ENCODE measurements at places on chromosomes 2 and 18. TPM values are rescaled to one million over a fixed set of nuclear protein-coding genes. Genes with fewer than 3 reads are reported as not detected.

ABCG8 gene
- total RNA-seq = not detected

STON1 gene
- 0.89 TPM for total RNA-seq

WDR54 gene
- 75.5 TPM for total RNA-seq

DNA sequence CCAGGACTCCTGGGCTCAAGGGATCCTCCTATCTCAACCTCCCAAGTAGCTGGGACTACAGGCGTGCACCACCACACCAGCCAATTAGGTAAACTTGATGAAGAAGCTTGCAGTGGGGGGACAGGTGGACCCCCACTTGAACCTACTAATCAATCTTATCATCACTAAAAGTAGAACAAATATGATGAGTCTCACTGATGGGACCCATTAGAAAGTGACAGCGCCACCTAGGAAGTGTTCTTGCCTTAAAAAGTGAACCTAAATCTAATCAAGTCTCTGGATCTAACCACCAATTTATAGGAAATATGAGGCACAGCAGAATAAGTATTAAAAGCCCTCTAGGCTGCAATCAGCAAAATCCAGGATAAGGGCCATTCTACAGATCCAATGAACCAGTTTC is 79.2 kb downstream of the BIN1 start:
- no peak for DNase-seq

ABCA12 gene
- total RNA-seq = not detected

DNA sequence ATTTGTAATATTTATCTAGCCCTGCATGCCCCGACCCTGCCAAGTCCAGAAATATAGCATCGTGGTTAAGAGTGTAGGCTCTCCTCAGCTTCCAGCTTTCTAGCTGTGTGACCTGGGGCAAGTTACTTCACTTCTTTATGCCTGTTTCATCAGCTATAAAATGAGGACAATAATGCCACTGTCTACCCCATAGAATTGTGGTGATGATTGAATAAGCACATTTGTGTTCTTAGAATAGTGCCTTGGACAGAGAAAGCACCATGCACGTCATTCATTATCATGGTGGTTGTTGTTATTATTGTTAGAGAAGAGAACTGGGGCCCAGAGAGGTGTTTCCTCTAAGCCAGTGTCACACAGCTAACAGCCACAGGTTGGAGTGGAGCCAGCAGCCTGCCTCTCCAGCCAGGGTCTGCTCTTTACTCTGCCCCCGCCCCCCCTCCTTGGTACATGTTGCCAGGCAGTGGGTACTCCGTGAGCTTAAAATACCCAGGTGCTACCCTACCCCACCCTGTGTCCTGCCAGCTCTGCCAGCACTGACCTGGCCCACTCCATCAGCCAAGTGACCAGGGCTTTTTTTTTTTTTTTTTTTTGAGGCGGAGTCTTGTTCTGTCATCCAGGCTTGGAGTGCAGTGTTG is 202.1 kb downstream of the CTIF start:
- DNase-seq = no peak

- DNase-seq = no peak
Observed at GRCh38 chr18:10413722-10414121, 40.7 kb upstream of the APCDD1 start.

SEPTIN10 gene
- 0.31 TPM for total RNA-seq

DNA sequence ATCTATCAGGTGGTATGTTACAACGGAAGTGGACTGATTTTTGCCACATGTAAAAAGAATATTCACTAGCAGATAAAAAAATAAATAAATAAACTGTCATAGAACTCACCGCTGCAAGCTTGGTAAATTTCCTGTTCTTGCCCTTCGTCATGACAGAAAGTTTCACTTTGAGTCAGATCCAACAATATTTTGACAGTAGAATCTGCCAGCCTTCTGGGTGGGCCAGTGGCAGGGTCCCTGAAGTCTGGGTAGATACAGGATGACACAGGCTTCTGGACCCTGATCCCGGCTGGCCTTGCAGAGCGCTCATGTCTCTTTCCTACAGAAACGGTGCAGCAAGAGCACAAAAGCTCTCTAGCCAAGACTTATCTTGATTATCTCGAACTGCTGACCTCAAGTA is 97.8 kb upstream of the PMAIP1 start:
- no peak for DNase-seq

- DNase-seq = no peak
Observed at GRCh38 chr2:171411791-171412483, 21.9 kb downstream of the METTL8 start.

NT5C1B gene
- not detected for total RNA-seq

- DNase-seq = no peak
Observed at GRCh38 chr2:177808984-177809809, 263.4 kb downstream of the PDE11A start.

GRCh38 chr18:78368726-78369125 is 610.9 kb upstream of the SALL3 start:
- DNase-seq = no peak

GRCh38 chr2:46118656-46119371 is 178.4 kb upstream of the EPAS1 start:
- DNase-seq = no peak

LIMS4 gene
- 0.91 TPM for total RNA-seq

DNA sequence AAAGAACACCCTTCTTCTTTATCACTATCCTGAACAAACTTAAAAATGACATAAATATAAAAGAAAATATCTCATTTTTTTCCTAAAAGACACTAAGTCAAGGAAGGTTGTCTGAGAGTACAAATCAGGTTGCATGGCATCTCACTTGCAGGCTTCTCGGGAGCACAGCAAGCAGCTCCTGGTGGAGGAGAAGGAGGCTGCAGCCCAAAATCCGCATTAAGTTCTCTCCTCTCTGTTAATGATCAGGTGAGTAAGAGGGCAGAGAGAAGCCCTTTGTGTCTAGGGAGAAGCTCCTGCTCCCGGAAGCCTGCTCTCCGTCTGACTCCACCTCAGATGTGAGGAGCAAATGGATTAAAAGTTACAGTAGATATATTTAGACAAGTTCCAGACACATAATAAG is 35.0 kb upstream of the DOK6 start:
- DNase-seq = no peak

- no peak for DNase-seq
Observed at GRCh38 chr2:84776011-84776410, 104.9 kb downstream of the TRABD2A start.

GRCh38 chr2:16228951-16229350 is 288.6 kb downstream of the MYCN start:
- DNase-seq = no peak

DNA sequence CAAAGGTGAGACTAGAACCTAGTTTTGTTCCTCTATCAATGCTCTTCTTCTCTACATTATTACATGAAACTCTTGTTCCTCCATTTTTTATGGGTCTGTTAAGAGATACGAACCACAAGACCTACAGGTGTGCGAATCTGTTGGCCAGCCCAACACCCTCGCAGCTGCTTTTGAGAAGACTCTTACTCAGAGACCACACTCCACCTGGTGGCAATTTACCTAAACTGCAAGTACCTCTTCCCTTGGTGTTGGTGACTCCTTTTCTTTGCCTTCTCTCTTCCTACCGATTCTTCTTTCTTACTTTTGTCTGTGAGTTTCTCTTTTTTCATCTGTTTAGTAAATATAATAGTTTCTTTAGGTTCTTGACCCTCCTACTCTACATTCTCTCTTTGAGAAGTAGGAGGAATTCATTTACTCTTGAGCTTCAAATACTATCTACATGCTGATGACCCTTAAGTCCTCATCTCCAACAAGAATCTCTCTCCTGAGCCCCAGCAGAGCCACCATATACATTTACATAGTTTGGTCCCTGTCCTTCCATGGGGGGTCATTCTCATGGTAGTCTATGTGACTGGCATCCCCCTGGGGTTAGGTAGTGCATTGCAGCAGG is 81.8 kb upstream of the GAREM1 start:
- peak; percentile 32 for DNase-seq

GRB14 gene
- not detected for total RNA-seq

HOXD12 gene
- total RNA-seq = not detected

GRCh38 chr2:219448776-219449341 is 14.2 kb downstream of the SPEG start:
- no peak for DNase-seq

Measured in CD8-positive, alpha-beta memory T cell (primary cell).